ENCODE measurements at places on chromosomes 1 and 21.
A peak's percentile ranks its signal among the peaks of the same experiment; 100 is the strongest.

DNA sequence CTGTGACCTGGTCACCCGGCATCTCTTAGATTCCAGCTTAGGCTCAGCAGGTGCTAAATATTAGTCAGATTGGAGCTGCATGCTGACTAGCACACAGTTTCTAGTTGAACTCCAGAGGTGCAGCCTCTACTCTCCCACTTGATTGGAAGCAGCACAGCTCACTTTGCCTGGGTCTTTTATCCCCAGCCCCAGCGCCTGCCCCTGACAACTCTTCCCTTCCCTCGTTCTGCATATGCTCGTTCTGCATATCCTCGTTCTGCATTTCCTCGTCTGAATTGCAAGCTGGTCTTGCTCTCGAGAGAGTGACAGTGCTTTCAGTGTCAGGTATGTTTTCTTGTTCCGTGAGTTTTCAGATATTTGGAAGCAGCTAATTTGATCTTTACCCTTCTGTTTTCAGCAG is 11.7 kb downstream of the COL18A1 start:
- DNase-seq = no peak

- DNase-seq = peak; percentile 64
These were observed 98.9 kb upstream of the BACE2 start for GRCh38 chr21:41068967-41069642.

DNA sequence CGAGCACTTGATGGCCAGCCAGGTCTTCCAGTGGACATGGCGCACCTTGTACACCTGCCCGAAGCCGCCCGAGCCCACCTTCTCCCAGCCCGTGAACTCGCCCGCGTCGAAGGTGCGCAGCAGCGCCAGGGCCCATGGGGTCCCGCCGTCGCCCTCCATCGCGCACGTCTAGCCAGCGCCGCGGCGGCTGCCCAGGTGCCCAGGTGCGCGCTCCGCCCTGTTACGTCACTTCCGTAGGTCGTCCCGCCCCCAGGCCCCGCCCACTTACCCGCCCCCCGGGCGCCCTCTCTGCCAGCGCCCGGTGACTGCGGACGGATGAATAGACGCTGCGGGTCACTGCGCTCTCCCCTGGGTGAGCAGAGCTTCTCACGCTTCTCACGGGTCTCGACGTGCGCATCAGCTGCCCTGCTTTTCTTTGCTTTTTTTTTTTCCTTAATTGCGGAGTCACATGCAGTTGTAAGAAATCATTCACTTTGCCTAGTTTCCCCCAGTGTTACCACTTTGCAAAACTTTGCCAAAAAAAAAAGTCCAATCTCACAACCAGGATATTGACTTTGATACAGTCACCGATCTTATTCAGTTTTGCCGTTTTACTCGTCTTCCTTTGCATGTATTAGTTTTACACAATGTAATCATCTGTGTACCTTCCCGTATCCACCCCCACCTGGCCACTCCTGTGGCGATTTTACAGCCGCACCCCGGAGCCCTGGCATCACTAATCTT is at the start of gene RIPK4:
RIPK4 (minus strand) TSS at position 170 of the 723 bp plus-strand sequence; CDS start at position 159, 11 bp downstream.
- peak; percentile 70 for DNase-seq

DNA sequence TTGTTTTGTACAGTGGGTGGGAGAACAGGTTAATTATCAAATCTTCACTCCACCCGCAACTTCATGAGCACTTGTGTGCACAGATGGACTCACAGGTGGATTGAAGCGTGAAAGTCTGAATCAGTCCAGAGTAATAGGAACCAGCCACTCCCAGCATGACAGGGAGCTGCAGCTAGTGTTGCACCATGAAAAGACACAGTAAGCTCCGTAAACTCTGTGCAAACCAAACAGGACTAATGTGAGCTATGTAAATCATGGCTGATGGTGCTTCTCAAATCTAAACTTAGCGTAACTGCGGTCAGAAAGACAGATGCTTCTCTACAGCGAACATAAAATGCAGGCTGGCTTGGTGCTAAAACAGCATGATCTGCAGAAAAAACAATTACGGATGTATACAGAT is 114.4 kb downstream of the CENPF start:
- DNase-seq = no peak

- no peak for DNase-seq
These were observed 24.9 kb upstream of the KIRREL1 start for GRCh38 chr1:157968508-157968907.

All from activated T-cell treated with anti-CD3 and anti-CD28 coated beads, Interleukin-2, amount 50 U/mL, for 1 hour (primary cell).